ENCODE measurements at places on chromosomes 12 and 14. TPM values are rescaled to one million over a fixed set of nuclear protein-coding genes. Genes with fewer than 3 reads are reported as not detected.

The KLHL33 gene
- total RNA-seq: 1.3 TPM

The TMEM179 gene
- not detected for total RNA-seq

The CHGA gene
- not detected for total RNA-seq

The AMN gene
- total RNA-seq: 0.48 TPM

The REP15 gene
- 6.6 TPM for total RNA-seq

The UTP20 gene
- total RNA-seq: 15.3 TPM

The DCD gene
- total RNA-seq: not detected

The ERGIC2 gene
- total RNA-seq: 65.3 TPM

The PLCZ1 gene
- total RNA-seq: 0.66 TPM

The OTX2 gene
- total RNA-seq: not detected

The RNASE1 gene
- total RNA-seq: 264 TPM

The RNASE4 gene
- total RNA-seq: 71.8 TPM

The SYNDIG1L gene
- total RNA-seq: 1.2 TPM

The SLC8B1 gene
- total RNA-seq: 48.6 TPM

The SPPL3 gene
- 33.1 TPM for total RNA-seq

All from aorta (tissue), 5 donors.